ENCODE measurements at places on chromosomes 11 and 22.

- no peak for ATAC-seq
These were observed 237.3 kb upstream of the NCAM1 start for GRCh38 chr11:112723676-112724495.

- ATAC-seq = no peak
These were observed 33.5 kb downstream of the PDE3B start for GRCh38 chr11:14677146-14677545.

DNA sequence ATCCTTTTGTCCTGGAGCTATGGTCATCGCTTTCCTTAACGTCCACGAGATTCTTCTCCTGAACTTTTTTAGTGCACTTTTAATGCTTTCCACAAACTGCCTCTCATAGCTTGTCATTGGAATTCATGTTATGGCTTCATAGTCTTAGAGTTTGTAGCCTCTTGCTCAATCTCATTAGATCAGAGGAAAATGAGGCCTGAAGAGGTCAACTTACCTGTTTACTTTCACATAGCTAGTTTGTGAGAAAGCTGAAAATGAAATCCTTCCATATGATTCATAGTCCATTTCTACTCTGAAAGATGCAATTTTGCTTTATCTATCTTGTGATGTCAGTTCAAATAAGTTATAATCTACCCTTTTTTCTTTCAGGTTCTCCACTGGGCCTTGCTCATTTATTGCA is 1747.2 kb upstream of the RAG2 start:
- no peak for ATAC-seq

DNA sequence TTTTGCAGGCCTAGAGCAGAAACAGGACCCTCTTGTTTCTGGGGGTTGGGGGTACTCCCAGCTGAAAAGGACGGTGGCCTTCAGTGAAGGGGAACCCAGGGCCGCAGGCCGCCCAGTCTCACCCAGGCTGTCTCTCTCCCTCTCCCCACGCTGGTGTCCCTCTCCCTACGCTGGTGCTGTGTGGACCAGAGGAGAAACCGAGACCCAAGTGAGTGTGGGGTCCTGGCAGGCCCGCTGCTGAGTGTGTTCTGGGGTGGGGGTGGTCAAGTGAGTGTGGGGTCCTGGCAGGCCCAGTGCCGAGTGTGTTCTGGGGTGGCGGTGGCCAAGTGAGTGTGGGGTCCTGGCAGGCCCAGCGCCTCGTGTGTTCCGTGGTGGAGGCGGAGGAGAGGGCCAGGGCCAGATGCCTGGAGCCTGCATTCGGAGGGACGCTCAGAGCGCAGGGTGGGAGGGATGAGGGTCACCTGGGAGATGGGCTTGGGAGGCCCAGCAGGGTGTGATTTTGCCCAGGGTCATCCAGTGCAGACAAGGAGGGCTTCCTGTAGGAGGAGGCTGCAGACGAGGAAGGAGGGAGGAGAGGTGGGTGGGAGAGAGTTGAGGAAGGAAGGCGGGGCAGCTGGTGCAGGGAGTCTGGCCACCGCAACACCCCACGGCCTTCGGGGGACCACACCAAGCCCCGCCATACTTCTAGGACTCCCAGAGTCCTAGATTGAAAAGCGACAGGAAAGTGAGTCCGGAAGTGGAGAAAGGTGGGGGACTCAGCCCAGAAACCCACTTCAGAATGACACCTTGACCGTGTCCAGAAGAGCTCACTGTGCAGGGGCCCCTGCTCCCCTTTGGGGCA is 10.3 kb downstream of the TNNT3 start:
- no peak for ATAC-seq

Data from activated CD4-positive, CD25-positive, alpha-beta regulatory T cell treated with anti-CD3 and anti-CD28 coated beads, Interleukin-2, amount 50 U/mL, for 24 hours (primary cell).